ENCODE measurements at places on chromosomes 6 and 20. TPM values are rescaled to one million over a fixed set of nuclear protein-coding genes. Genes with fewer than 3 reads are reported as not detected.

The PTCHD4 gene
- 1.5 TPM for total RNA-seq

The PIGT gene
- 47.3 TPM for total RNA-seq

The RAD21L1 gene
- total RNA-seq = not detected

The CLIC1 gene
- total RNA-seq = 446 TPM

The ADTRP gene
- total RNA-seq = 1.0 TPM

The CALHM5 gene
- total RNA-seq = 0.15 TPM

The SLC12A5 gene
- total RNA-seq = not detected

The BLOC1S5 gene
- 10.3 TPM for total RNA-seq

The PEX3 gene
- total RNA-seq = 18.2 TPM

The VAPB gene
- total RNA-seq = 19.0 TPM

The RAB23 gene
- 16.0 TPM for total RNA-seq

The SAMD5 gene
- total RNA-seq = 3.3 TPM

The GMPR gene
- 200 TPM for total RNA-seq

The GJA1 gene
- total RNA-seq = 24.0 TPM

The TRIM15 gene
- total RNA-seq = not detected

The ZC3H12D gene
- under 0.01 TPM for total RNA-seq

The FOXS1 gene
- not detected for total RNA-seq

The HMGA1 gene
- total RNA-seq = 54.7 TPM

The PI3 gene
- total RNA-seq = not detected

The GPX5 gene
- not detected for total RNA-seq

The ZBP1 gene
- not detected for total RNA-seq

The HTR1E gene
- not detected for total RNA-seq

The TREML4 gene
- not detected for total RNA-seq

The GPRC6A gene
- total RNA-seq = not detected

The C6orf52 gene
- total RNA-seq = 0.46 TPM

The CTCFL gene
- total RNA-seq = not detected

The RIPPLY2 gene
- not detected for total RNA-seq

The NTSR1 gene
- not detected for total RNA-seq

The GGTLC1 gene
- not detected for total RNA-seq

The RSPH4A gene
- total RNA-seq = 0.31 TPM

The PRL gene
- not detected for total RNA-seq

The FAM110A gene
- total RNA-seq = 2.9 TPM

The NKAIN4 gene
- total RNA-seq = 0.33 TPM

The RPS6KA2 gene
- total RNA-seq = 66.2 TPM

The PLN gene
- not detected for total RNA-seq

The C6orf15 gene
- total RNA-seq = not detected

The ZSCAN23 gene
- total RNA-seq = 5.4 TPM

The GLP1R gene
- total RNA-seq = not detected

The FBXL4 gene
- total RNA-seq = 19.3 TPM

The PTGIS gene
- total RNA-seq = 0.73 TPM

The RNF182 gene
- total RNA-seq = 6.5 TPM

The SLC35D3 gene
- total RNA-seq = under 0.01 TPM

The MYMX gene
- total RNA-seq = not detected

The ANGPT4 gene
- not detected for total RNA-seq

The EYS gene
- total RNA-seq = under 0.01 TPM

The RIPOR3 gene
- not detected for total RNA-seq

The PM20D2 gene
- total RNA-seq = 13.1 TPM

The KCNK16 gene
- total RNA-seq = not detected

The UST gene
- 22.9 TPM for total RNA-seq

The PARD6B gene
- 0.36 TPM for total RNA-seq

The NNAT gene
- total RNA-seq = 0.36 TPM

The MC3R gene
- total RNA-seq = not detected

The PIM1 gene
- 2.4 TPM for total RNA-seq

The HLA-DPB1 gene
- total RNA-seq = 26.9 TPM
